ENCODE measurements at places on chromosomes 2 and 18.

GRCh38 chr18:56221195-56222065 lies 417.0 kb downstream of the TXNL1 start:
- no peak for DNase-seq

DNA sequence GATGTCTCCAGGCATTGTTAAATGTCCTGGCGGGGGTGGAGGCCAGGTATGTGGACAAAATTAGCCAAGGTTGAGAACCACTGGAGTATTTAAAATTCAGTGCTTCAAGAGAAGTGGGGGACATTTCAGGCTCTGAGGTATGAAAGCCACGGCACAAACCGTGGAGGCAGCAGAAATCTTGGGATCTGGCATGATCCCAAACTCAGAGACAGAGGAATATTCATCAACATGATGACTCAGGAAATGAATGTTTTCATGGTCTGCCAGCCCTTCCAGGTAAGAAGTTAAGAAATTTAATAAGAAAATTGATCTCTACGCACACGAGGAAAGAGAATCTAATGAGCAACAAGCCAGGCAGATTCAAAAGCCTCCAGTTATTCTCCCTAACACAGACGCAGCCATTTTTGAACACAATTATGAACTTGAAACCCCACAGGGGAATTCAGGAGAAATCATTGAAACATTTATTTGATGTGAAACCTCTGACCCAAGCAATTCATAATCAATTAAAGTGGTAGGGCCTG lies 11.3 kb upstream of the GRP start:
- no peak for DNase-seq

DNA sequence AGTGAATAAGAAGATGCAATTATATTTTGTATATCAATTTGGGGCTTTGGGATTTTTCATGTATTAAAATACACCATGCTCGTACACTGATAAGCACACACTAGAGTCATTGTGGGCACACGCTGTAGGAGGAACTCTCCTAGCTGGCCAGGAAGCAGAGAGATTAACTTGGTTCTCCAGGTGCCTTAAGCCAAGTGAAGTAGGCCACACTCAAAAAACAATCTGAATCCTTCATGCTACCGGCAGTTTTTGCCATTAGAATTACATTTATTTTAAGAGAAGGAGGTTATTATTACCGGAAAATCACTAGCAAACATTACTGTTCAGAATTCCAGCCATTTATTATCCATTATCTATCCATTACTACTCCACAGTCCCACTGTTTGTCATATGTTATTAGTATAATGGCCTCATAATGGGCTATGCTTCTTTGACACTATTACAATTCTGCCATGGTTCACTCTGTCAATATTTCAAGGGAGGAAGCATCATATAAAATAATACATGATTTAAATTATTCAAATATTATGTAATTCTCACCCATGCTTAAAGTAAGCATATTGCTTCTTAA lies 214.4 kb downstream of the L3MBTL4 start:
- DNase-seq: no peak

- DNase-seq: no peak
Measured at GRCh38 chr18:446941-447560, 53.5 kb downstream of the COLEC12 start.

GRCh38 chr2:147008481-147008880 lies 836.3 kb upstream of the ACVR2A start:
- DNase-seq: no peak

DNA sequence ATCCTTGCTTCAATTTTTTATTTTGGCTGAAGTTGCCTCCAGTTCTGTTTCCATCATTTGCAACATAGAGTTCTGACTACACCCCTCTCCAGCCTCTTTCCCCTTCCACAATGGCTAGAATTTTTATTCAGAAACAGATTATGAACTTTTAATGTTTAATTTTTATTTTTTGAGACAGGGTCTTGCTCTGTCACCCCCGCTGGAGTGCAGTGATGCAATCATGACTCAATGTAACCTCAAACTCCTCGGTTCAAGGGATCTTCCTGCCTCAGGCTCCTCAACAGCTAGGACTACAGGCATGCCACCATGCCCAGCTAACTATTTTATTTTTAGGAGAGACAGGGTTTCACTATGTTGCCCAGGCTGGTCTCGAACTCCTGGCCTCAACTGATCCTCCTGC lies 2.8 kb downstream of the NTSR2 start:
- no peak for DNase-seq

- DNase-seq: no peak
Measured at GRCh38 chr2:48424356-48424755, 105.6 kb upstream of the STON1 start.

GRCh38 chr18:10420561-10421352 lies 33.7 kb upstream of the APCDD1 start:
- DNase-seq: no peak

Data from ACHN (cell line).